Effector memory CD4-positive, alpha-beta T cell (primary cell): ENCODE measurements at places on chromosomes 12 and 14.

DNA sequence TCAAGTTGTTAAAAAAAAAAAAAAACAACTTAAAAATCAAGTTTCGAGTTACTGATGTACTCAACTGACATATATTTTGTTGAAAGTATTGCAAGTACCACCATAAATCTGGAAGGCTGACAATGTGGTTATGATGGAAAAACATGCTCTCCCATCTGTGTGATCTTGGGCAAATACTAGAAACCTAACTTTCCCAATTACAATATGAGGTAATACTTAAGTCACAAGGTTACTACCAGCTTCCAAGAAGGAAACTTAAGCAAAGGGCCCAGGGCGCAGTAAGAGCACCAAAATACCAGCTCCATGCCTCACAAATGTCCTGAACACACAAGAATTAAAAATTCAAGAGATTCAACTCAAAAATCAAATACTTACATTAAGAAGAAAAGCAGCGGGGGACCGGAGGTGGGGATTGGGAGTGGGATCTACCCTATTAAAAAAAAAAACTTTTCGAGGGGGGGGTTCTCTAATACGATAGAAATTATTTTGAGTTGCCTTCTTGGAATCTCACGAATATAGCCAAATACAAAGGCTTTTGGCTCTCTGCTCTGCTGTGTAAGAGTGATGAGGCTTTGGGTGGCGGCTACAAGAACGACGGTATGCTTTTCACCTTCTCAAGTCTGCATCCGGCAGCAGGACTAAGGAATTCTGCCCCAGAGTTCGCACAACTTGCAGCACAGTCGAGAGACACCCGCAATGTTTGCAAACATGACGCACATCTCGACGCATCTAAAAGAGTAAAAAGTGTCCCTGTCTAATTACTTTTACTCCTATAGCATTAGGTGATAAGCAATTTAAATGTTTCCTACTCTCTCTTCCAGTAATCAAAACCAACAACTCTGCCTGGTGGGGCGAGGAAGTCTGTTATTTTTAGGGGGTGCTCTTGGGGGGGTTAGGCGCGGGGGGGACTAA lies 1.1 kb downstream of the SAV1 start:
- no peak for DNase-seq

- DNase-seq: no peak
Observed at GRCh38 chr14:30559638-30560091, 707 bp downstream of the G2E3 start.

DNA sequence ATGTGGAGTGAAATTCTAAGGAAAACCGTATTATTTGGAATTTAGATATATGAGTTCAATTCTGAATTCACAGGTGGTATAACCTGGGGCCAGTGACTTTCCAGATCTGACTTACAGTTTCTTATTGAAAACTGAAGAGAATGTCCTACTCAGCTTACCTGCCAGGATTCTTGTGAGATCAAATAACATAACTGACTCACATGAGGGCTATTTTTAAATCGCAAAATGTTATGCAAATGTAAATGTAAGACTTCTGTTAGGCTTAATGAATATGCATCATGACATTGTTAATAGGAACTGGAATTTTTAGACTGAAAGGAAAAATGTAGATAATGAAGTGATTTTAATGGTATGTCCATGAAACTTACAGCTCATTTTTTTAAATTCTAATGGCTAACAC lies 1142.1 kb downstream of the FLRT2 start:
- DNase-seq: no peak

GRCh38 chr14:51185754-51186153 lies 54.3 kb upstream of the TMX1 start:
- no peak for DNase-seq

- DNase-seq: no peak
Observed at GRCh38 chr12:19003987-19004619, 125.4 kb upstream of the PLEKHA5 start.

DNA sequence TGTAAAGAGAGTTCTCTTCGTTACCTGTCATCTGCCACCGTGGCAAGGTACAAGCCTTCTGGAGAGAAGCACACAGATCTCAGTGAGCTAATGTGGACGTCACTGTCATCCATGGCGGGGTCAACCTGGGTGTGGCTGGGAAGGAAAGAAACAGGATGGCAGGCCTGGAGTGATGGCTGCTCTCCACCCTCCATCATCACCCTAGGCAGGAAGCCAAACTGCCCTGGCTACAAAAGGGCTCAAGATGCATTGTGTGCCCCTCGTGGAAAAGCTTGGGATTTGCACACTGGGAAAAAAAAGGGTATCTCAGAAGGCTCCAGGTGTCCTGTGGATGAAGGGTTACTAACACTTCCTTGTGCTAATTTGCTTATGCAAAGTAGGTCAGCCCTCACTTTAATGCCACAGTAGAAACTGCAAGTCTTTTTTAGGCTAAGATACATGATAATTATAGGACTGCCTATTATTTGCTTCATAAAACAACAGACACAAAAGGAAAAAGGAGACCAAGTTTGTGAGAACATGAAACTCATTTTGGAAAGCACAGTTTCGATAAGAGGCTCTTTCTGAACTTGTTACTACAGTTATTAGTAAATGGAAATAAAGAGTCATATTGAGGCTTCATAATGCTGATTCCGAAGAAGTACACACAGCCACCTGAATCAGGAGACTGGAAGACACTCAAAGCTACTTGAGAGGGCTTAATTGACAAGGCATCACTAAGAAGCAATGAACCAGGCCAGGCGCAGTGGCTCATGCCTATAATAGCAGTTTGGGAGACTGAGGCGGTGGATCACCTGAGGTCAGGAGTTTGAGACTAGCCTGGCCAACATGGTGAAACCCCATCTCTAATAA lies 18.9 kb downstream of the RFC5 start:
- DNase-seq: no peak

GRCh38 chr12:14828892-14829291 lies 14.4 kb downstream of the ART4 start:
- DNase-seq: no peak
